ENCODE measurements at places on chromosomes 13 and 19.

DNA sequence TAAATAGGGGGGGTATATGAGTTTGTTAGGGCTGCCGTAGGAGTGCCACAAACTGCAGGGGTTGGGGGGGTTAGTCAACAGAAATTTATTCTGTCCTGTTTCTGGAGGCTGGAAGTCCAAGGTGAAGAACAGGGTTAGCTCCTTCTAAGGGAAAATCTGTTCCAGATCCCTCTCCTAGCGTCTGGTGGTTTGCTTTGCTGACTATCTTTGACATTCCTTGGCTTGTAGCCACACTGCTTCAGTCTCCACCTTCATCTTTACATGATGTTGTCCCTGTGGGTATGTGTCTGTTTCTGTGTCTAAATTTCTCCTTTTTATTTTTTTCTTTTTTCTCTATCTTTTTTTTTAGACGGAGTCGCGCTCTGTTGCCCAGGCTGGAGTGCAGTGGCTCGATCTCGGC lies 8.1 kb upstream of the ICAM1 start:
- no peak for DNase-seq

GRCh38 chr13:76067850-76068249 lies 431.7 kb downstream of the LMO7 start:
- no peak for DNase-seq

- DNase-seq, result no peak
Measured at GRCh38 chr13:52319876-52320275, 86.1 kb downstream of the THSD1 start.

GRCh38 chr19:5615756-5616327 lies 6.7 kb downstream of the SAFB2 start:
- DNase-seq, result no peak

- DNase-seq, result no peak
Measured at GRCh38 chr13:110551284-110551683, 10.2 kb downstream of the RAB20 start.

DNA sequence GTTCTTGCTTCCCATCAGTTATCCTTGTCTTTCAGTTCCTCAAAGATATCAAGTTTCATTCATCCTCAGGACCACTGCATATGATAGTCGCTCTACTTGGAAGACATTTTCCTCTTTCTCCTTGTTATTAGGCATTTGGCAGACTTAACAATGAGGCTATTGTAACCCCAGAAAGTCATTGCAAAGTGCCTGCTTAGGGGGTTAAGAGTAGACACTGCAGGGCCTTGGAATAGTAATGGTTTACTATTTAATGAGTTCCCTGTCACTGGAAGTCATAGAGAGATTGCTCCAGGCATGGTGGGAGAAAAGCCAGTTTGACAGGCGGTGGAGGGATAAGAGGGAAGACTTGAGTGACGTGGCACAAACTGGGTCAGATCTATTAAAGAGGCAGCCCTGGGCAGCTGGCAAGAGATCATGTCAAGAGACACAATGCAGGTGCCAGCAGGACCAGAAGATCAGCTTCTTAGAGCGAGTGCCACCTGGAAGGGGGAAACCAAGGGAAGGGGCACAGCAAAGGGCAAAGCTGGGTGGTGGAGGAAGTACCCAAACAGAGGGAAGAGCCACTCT lies 16.8 kb upstream of the CPB2 start:
- DNase-seq, result no peak

DNA sequence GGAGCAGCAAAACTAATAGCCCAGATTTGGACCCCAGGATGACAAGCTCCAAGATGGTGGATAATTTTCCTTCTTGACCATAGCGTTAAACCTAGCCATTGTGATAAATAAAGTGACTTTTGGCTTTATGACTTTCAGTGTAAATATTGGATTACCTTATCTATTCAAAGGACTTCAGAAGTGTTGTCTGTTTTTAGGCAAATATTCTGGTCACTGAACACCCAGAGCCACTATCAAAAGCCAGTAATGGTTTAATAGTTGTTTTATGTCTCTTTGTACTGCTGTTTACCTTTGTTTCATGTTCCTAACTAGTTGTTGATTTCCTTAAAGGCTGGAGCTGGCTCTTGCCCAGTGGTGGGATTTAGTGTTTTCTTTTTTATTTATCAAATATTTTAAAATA lies 81.6 kb downstream of the FGF9 start:
- DNase-seq, result no peak

GRCh38 chr13:35697186-35697730 lies 220.8 kb upstream of the MAB21L1 start:
- no peak for DNase-seq

DNA sequence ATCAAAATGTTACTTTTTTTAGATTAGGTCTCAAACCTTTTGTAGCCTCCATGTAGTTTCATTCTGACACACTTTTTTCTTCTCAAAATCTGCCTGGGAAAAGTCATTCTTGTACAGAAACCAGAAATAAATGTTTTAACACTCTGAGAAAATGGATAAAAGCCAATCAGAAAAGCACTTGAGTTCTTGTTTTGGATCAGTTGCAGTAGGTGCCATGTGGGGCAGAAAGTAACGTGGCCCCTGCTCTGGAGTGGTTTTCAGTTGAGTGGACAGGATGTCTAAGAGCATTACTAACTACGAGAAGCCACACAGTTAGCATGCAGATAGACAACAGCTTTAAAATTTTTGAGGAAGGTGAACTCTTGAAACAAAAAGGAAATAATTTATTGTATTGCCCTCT lies 19.1 kb downstream of the GPR183 start:
- DNase-seq, result no peak

DNA sequence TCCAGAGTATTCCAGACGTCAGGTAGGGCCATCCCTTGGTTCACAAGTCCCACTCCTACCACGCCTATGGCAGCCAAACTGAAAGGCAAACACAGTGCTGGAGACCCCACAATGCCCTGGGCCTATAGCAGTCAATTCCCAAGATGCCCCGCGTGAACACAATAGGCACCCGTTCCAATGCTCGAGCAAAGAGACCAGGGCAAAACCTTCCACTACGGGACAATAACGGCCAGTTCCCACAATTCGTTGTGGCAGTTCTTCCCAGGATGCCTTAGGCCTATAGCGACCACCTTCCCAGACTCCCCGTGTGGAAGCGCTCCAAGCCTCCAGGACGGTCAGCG lies 538 bp downstream of the ZNF428 start:
- no peak for DNase-seq

GRCh38 chr19:56405062-56405461 lies 930 bp downstream of the ZNF583 start:
- DNase-seq, result no peak

DNA sequence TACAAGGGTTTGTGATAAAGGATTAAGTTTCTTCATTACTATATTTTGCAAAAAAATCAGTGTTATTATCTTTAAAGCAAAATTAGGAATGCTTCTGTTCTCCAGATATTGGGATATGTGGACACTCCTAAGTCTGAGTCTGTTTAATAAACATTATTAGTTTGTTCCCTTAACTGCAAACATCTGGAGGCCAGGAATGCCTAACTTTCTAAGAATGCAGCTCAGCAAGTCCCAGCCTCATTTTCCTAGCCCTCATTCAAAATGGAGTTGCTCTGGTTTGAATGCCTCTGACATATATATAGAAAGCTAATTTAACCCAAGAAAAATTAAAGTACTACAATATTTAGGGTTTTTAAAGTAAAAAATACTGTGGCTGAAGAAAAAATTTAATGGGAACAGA lies 33.6 kb upstream of the EDNRB start:
- no peak for DNase-seq

DNA sequence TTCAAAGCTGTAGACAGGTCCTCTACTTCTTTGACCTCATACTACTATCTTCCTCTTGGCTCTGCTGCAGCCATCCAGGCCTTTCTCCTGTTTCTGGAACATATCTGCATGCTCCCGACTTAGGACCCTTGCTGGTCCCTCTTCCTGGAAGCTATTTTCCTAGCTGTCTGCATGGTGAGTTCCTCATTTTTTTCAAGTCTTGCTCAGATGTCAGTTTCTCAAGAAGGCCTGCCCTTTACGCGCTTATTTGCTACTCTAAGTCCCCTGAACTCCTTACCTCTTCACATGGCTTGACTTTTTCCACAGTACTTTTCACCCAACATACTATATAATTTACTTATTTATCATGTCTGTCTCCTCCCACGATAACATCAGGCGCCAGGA lies 31.4 kb downstream of the DNAJC3 start:
- no peak for DNase-seq

All from stimulated activated CD8-positive, alpha-beta memory T cell treated with anti-CD3 and anti-CD28 coated beads, Interleukin-12 subunit alpha, Interleukin-12 subunit beta, amount 100 ng/mL, for 1 hour (primary cell).